ENCODE measurements at places on chromosomes 1 and 21.

GRCh38 chr21:28444557-28444956, 548.1 kb downstream of the LTN1 start:
- DNase-seq: no peak

DNA sequence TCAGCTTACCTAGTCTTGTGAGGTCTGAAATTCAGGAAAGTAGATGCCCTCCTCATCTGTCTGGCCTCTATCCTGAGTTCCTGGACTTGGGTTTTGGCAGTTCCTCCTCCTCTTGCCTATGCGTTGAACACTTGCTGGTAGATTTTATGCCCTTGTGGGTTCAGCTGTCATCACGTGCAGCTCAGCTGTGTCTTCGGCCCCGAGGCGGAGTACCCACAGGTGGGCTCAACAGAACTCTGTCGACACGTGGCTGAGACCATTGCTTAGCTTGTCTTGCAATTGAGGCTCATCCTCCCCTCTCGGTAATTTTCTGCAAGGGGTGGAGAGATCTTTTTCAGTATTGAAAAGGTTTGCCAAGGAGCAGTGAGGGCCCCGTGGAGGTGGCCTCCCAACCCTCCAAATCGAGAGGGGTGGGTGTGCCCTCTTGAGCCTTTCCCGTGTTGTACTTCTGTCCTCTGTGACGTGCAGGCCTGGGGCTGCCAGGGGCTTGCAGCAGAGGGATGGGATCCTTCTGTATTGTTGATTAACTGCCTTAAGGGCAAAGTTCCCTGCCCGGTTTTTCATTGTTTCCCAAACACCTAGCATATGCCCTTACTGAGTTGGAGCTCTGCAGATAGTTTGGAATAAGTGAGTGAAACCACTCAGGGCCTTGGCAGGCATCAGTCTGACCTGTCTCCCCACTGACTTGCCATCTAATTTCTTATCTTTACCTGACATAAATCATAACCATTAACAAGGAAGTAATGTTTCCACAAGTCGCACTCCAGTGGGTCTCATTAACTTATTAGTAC, 2.9 kb downstream of the CENPS start:
- no peak for DNase-seq

GRCh38 chr1:218383681-218384080, 38.5 kb downstream of the TGFB2 start:
- DNase-seq: no peak

GRCh38 chr1:35532497-35533223, 24.5 kb downstream of the KIAA0319L start:
- no peak for DNase-seq

GRCh38 chr21:45336870-45337269, 49.2 kb upstream of the POFUT2 start:
- DNase-seq: no peak
